ENCODE measurements at places on chromosomes 11 and 22. TPM values are rescaled to one million over a fixed set of nuclear protein-coding genes. Genes with fewer than 3 reads are reported as not detected.

CASP12 gene
- total RNA-seq: not detected

MUS81 gene
- 34.5 TPM for total RNA-seq

TRIM22 gene
- 1.0 TPM for total RNA-seq

TMEM191B gene
- total RNA-seq: 1.9 TPM

PLAAT5 gene
- total RNA-seq: not detected

FAM111B gene
- 7.5 TPM for total RNA-seq

APOBEC3A gene
- total RNA-seq: not detected

P2RY6 gene
- total RNA-seq: 14.0 TPM

GGTLC2 gene
- total RNA-seq: not detected

YWHAH gene
- total RNA-seq: 139 TPM

C1QTNF4 gene
- not detected for total RNA-seq

MPZL3 gene
- 0.29 TPM for total RNA-seq

PTPRCAP gene
- 0.24 TPM for total RNA-seq

PRR33 gene
- not detected for total RNA-seq

MADD gene
- total RNA-seq: 24.2 TPM

CCDC34 gene
- total RNA-seq: 29.5 TPM

FXYD2 gene
- total RNA-seq: 19.3 TPM

BRMS1 gene
- 95.6 TPM for total RNA-seq

DLG2 gene
- 0.50 TPM for total RNA-seq

UBTFL1 gene
- not detected for total RNA-seq

SCGB1C1 gene
- total RNA-seq: not detected

C22orf31 gene
- not detected for total RNA-seq

PIH1D2 gene
- total RNA-seq: 0.77 TPM

ARHGAP20 gene
- 0.02 TPM for total RNA-seq

CTTN gene
- 223 TPM for total RNA-seq

GRAP2 gene
- not detected for total RNA-seq

VWCE gene
- total RNA-seq: 0.48 TPM

NAV2 gene
- 19.2 TPM for total RNA-seq

RAB1B gene
- 144 TPM for total RNA-seq

PMM1 gene
- 31.7 TPM for total RNA-seq

KCTD14 gene
- total RNA-seq: 1.8 TPM

POU2AF2 gene
- not detected for total RNA-seq

TRPC6 gene
- 0.74 TPM for total RNA-seq

RAB39A gene
- 0.66 TPM for total RNA-seq

OR52I2 gene
- total RNA-seq: not detected

KRTAP5-8 gene
- total RNA-seq: not detected

USP2 gene
- 0.53 TPM for total RNA-seq

RAG2 gene
- not detected for total RNA-seq

OR51B2 gene
- total RNA-seq: not detected

LRRC74B gene
- total RNA-seq: not detected

CASP5 gene
- total RNA-seq: not detected

RFPL3 gene
- not detected for total RNA-seq

SLC17A6 gene
- total RNA-seq: not detected

MUC15 gene
- total RNA-seq: not detected

PANX2 gene
- 4.6 TPM for total RNA-seq

OR52N4 gene
- total RNA-seq: not detected
